ENCODE measurements at places on chromosomes 16 and 17.

- H3K27ac ChIP-seq = no peak overlapping the region
- H3K4me1 ChIP-seq = peaks cover 21% of the 10 kb centered on the region
- peaks cover 88% of the 10 kb centered on the region for H3K27me3 ChIP-seq
- no peak overlapping the region for H3K4me3 ChIP-seq
Measured at GRCh38 chr17:50630524-50631194, 4.0 kb upstream of the ABCC3 start.

DNA sequence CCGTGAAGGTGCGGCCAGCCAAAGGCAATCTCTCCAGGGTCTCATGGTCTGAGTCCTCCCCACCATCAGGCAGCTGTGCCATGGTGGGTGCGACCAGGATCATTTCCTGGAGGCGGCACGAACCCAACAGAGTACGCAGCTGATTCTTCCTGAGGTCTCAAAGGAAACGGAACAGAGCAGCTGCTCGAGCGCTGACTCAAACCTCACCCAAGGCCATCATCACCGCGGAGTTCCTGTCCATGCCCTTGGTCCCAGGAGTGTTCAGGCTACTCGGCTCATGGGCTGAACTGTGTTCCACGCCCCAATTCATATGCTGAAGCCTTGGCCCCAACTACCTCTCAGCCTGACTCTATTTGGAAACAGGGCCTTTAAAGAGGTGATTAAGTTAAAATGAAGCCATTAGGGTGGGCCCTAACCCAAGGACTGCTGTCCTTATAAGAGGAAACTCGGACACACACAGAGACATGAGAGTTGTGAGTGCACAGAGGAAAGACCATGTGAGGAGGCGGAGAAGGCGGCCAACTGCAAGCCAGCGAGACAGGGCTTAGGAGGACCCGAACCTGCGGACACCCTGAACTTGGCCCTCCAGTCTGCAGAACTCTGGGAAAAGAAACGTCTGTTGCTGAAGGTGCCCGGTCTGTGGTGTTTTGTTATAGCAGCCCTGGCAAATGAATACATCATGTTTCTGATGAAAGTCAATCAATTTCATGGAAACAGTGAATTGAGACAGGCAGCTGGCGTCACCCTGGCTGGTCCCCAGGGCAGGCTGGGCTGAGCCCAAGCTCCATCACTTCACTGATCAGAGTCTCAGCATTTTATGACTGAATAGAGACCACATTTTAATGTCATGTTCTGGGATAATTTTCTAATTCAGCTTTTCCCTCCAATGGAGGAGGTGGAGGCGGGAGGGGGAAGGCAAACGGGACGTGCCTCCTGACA lies 13.7 kb downstream of the MXRA7 start:
- ATAC-seq = peak; percentile 90
- H3K4me3 ChIP-seq = peak overlapping the region; percentile 3
- H3K4me1 ChIP-seq = peaks cover 33% of the 10 kb centered on the region
- no peak overlapping the region for H3K27ac ChIP-seq
- peaks cover 42% of the 10 kb centered on the region for H3K27me3 ChIP-seq

GRCh38 chr17:60165223-60165622 lies 15.4 kb downstream of the CA4 start:
- H3K4me3 ChIP-seq = no peak overlapping the region
- no peak overlapping the region for H3K27ac ChIP-seq
- H3K4me1 ChIP-seq = peaks cover 42% of the 10 kb centered on the region

- peaks cover 7% of the 10 kb centered on the region for H3K4me1 ChIP-seq
- H3K4me3 ChIP-seq = no peak overlapping the region
- ATAC-seq = no peak
- H3K27ac ChIP-seq = no peak overlapping the region
Measured at GRCh38 chr16:11552440-11552839, 34.3 kb downstream of the LITAF start.

GRCh38 chr17:77535435-77535834 lies 394.7 kb downstream of the SEC14L1 start:
- peaks cover 6% of the 10 kb centered on the region for H3K36me3 ChIP-seq
- no peaks in the 10 kb centered on the region for H3K4me1 ChIP-seq
- no peak for ATAC-seq
- H3K4me3 ChIP-seq = no peak overlapping the region
- no peak overlapping the region for H3K27ac ChIP-seq

DNA sequence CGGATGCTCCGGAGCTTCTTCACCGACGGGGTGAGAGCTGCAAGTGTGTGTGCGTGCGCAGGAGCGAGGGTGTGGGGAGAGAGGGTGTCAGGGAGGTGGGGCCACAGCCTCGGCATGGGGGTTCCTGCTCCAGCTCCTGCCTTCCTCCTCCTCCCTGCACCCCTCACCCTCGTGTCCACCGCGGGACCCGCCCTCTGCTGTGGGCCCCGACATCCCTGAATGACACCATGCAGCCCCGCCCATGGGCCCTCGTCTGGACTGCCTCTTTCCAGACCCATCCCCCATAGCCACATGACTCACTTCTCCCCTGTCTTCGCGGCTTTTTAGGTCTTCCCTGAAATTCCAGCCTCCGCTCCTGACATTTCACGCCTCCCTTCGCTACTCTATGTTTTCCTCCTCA lies 41.6 kb downstream of the ARHGAP23 start:
- no peak overlapping the region for H3K27ac ChIP-seq
- H3K36me3 ChIP-seq = no peaks in the 10 kb centered on the region
- H3K27me3 ChIP-seq = peaks cover 52% of the 10 kb centered on the region
- no peak for ATAC-seq
- H3K4me1 ChIP-seq = no peaks in the 10 kb centered on the region

DNA sequence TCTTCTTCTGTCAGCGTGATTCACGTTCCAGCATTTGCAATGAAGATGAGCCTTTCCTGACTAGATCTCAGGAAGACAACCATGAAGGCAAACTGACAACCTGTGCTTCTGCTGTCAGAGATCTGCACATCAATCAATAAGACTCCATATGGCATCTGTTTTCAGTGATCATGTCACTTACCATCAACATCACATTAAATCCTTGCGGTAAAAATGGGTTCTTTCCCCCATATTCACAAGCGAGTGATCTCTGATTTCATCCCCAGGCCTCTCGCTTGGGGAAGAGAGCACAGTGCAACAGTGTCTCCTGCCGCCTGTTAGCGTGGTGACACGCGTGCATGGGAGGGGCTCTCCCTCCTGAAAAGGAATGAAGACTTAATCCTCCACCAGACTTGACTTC lies 11.1 kb downstream of the NACA2 start:
- H3K27me3 ChIP-seq = peaks cover 10% of the 10 kb centered on the region
- no peak for ATAC-seq
- peaks cover 7% of the 10 kb centered on the region for H3K4me1 ChIP-seq
- no peak overlapping the region for H3K4me3 ChIP-seq
- H3K36me3 ChIP-seq = no peaks in the 10 kb centered on the region

DNA sequence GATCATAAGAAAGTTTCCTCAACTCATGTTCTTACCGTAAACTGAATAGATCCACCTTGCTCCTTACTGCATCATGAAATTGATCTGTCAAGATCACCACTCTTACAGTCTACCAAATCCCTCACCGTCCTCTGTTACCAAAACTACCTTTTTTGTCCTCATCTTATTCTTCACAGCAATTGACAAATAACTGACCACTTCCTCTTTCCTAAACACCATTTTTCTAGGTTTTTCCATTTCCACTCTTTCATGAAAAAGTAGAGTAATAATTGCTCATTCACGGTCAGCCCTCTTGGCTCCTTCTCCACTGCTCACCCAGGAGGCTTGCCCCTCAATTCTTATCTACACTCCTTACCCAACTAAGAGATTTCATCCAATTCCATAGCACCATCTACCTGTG lies 44.9 kb downstream of the ABCA5 start:
- H3K27ac ChIP-seq = no peak overlapping the region
- peaks cover 9% of the 10 kb centered on the region for H3K4me1 ChIP-seq
- no peak overlapping the region for H3K4me3 ChIP-seq
- H3K36me3 ChIP-seq = peaks cover 49% of the 10 kb centered on the region
- no peaks in the 10 kb centered on the region for H3K27me3 ChIP-seq

- H3K27me3 ChIP-seq = peaks cover 77% of the 10 kb centered on the region
- no peak overlapping the region for H3K4me3 ChIP-seq
- H3K27ac ChIP-seq = no peak overlapping the region
Measured at GRCh38 chr17:48770954-48771353, 42.4 kb upstream of the HOXB13 start.
